Activated naive CD8-positive, alpha-beta T cell treated with anti-CD3 and anti-CD28 coated beads, Interleukin-2, amount 10 ng/mL, durations not matched to agents 7 days and 5 days (primary cell): ENCODE measurements at places on chromosomes 4 and X. TPM values are rescaled to one million over a fixed set of nuclear protein-coding genes. Genes with fewer than 3 reads are reported as not detected.
A peak's percentile ranks its signal among the peaks of the same experiment; 100 is the strongest.

- no peaks in the 10 kb centered on the region for H3K36me3 ChIP-seq
- H3K27ac ChIP-seq: no peak overlapping the region
- no peaks in the 10 kb centered on the region for H3K4me1 ChIP-seq
- no peak for DNase-seq
- no peak overlapping the region for H3K4me3 ChIP-seq
These were observed 467.0 kb downstream of the PCDH18 start for GRCh38 chr4:137065311-137065710.

DNA sequence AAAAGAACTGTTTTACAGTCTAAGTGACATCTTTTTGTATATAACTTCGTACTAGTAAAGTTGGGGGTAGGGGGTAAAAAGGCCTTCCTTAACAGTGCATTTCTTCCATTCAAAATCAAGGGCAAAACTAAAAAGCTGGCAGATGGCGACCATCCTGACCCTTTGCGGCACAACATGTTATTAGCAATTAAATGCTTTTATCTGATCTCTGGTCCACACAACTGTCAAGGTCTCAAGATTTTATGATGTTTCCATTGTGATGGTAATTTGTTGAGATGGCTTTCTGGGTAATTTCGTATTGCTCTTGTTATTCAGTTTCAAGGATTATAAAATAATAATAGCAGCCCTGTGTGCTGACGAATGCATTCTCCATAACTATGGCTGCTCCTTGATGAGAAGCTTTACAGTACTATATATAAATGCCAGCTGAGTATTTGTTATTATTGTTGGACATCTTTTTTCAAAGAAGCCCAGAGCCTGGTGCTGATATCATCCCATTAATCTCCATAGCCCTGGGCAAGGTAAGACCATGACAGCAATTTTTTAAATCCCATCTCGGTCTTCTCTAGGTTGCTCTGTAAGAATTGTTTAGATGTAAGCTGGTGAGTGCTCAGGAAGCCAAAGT is 89.5 kb downstream of the CBR4 start:
- DNase-seq: no peak
- H3K4me3 ChIP-seq: no peak overlapping the region
- no peak overlapping the region for H3K27ac ChIP-seq
- H3K36me3 ChIP-seq: no peaks in the 10 kb centered on the region

Gene SSX4B
- total RNA-seq: not detected

- no peak overlapping the region for H3K27ac ChIP-seq
- DNase-seq: no peak
- H3K4me3 ChIP-seq: no peak overlapping the region
- H3K36me3 ChIP-seq: no peaks in the 10 kb centered on the region
- H3K4me1 ChIP-seq: no peaks in the 10 kb centered on the region
- no peaks in the 10 kb centered on the region for H3K27me3 ChIP-seq
These were observed 126.5 kb downstream of the ARSF start for GRCh38 chrX:3167771-3168170.

Gene POF1B
- 0.11 TPM for total RNA-seq

DNA sequence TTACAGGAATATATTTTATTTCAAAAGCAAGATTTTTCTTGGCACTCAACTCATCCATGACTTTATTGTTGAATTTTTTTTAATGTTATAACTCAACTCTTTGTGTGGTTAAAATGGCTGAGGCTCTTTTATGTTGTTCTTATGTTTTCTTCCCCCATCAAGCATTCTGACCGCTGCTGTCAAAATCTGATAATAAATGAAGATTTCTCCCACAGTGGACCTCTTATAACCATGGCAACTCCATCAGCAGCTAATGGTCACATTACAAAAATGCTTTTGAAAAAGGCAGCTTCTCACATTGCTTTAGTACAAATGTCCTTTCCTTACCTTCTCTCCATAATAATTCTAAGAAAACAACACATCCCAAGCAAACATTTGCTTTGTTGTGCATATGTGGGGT is 96.0 kb upstream of the ATOH1 start:
- no peak for DNase-seq
- H3K4me3 ChIP-seq: no peak overlapping the region
- H3K27ac ChIP-seq: no peak overlapping the region
- no peaks in the 10 kb centered on the region for H3K36me3 ChIP-seq
- H3K27me3 ChIP-seq: no peaks in the 10 kb centered on the region

DNA sequence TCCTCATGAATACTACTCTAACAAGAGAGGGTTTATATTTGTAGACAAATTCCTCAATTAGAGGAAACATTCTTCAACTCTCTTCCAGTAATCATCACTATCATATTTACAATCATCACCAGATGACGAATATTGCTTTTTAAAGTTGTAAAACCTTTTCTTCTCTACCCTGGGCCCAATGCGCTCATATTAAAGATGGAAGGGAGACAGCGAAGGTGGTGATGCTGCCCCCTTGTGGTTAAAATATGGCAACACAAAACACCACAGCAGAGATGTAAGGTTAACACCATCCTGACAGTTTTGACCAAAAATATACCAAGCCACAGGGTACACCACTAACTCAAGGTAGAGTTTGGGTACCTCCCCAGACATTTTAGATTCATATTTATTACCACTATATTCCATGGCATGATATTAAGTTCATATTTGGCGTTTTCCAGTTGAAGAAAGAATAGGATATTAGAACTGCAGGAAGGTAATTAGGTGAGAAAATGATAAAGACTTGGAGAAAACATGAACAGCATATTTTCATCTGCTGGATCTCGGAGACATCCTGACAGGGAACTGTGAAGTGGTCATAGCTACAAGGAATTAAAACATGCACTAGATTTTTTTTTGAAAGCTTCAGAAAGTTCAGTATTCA is 72.8 kb downstream of the SLC9A7 start:
- H3K36me3 ChIP-seq: no peaks in the 10 kb centered on the region
- no peak overlapping the region for H3K27ac ChIP-seq
- no peaks in the 10 kb centered on the region for H3K27me3 ChIP-seq
- no peak overlapping the region for H3K4me3 ChIP-seq
- no peaks in the 10 kb centered on the region for H3K4me1 ChIP-seq
- DNase-seq: no peak

DNA sequence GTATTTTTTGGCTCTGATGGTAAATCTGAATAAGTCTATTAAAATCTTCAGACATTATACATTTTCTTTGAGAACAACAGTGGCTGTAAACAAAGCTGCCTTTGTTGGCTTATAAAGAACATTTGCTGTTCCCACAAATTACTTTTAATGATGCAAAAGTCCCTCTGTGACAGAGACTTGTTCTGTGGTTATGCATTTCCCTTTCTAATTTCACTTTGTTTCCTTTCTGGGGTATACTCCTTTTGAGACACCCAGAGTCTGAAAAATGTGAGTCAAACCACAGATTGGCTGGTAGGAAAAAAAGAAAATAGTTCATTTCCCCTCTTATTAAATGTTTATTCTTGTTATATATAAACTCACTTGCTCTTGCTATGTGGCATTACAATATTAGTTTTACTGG is 402.4 kb downstream of the PACRGL start:
- no peaks in the 10 kb centered on the region for H3K36me3 ChIP-seq
- no peaks in the 10 kb centered on the region for H3K4me1 ChIP-seq
- no peaks in the 10 kb centered on the region for H3K27me3 ChIP-seq
- no peak overlapping the region for H3K4me3 ChIP-seq
- DNase-seq: no peak

DNA sequence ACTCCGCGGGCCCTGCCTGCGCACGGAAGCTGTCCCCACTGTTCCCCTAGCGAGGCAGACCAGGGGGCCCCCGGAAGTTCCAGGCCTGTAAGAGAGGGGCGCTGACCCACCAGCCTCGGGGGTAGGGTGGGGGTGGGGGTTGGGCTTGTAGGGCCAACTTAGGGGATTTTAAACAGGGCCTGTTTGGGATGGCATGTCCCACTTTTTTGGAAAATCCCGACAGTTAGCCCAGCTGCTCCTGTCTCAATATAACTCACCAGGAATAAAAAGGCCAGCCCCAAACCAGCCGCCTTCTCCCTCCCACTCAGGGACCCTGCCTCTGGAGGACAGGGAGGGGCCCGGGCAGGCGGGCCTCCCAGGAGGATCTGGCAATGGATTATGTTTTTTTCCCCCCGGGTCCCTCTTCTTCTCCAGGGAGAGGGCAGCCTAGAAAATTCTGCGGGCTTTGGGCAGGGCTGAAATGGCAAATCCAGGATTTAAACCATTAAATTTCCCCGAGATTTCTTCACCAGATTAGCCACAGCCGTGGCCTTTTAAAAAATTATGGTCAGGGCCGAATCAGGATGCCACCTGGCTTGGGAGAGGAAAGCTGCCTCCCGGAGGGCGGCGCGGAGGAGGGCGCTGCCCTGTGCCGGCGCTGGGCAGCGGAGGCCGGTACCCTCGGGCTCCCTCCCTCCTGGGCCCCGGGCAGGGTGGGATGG is 957 bp downstream of the PPP2R2C start:
- no peaks in the 10 kb centered on the region for H3K36me3 ChIP-seq
- H3K27me3 ChIP-seq: peaks cover 58% of the 10 kb centered on the region
- peak; percentile 18 for DNase-seq
- no peak overlapping the region for H3K4me3 ChIP-seq
- H3K4me1 ChIP-seq: peaks cover 3% of the 10 kb centered on the region

- no peak overlapping the region for H3K4me3 ChIP-seq
- H3K36me3 ChIP-seq: peaks cover 5% of the 10 kb centered on the region
- H3K27me3 ChIP-seq: no peaks in the 10 kb centered on the region
- DNase-seq: no peak
These were observed 4.2 kb upstream of the MTMR1 start for GRCh38 chrX:150688911-150689451.

- no peak overlapping the region for H3K27ac ChIP-seq
- no peak for DNase-seq
- H3K4me3 ChIP-seq: no peak overlapping the region
- no peaks in the 10 kb centered on the region for H3K36me3 ChIP-seq
- H3K27me3 ChIP-seq: no peaks in the 10 kb centered on the region
- no peaks in the 10 kb centered on the region for H3K4me1 ChIP-seq
These were observed 576.5 kb upstream of the CPXCR1 start for GRCh38 chrX:88170553-88170952.

Gene RASGEF1B
- total RNA-seq: 8.2 TPM

- no peak overlapping the region for H3K27ac ChIP-seq
- H3K27me3 ChIP-seq: no peaks in the 10 kb centered on the region
- no peaks in the 10 kb centered on the region for H3K4me1 ChIP-seq
- DNase-seq: no peak
These were observed 350.4 kb downstream of the FSTL5 start for GRCh38 chr4:161813389-161813788.

DNA sequence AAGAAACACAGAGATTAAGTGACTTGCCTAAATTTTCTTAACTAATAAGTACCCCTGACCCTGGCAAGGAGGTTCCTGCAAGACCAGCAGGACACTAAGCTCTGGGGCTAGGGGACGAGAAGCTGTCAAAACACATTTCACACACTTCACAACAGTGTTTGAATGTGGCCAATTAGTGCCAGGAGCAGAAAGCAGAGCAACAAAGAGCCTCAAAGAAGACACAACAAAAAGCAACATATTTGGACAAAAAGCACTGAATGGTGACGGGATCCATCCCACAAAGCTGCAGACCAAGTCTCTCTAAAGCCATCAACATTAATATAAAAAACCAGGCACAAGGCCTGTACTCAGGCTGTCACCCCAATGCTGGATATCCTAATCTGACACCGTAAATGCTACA is 361.9 kb upstream of the RASGEF1B start:
- peaks cover 2% of the 10 kb centered on the region for H3K27me3 ChIP-seq
- no peaks in the 10 kb centered on the region for H3K4me1 ChIP-seq
- no peaks in the 10 kb centered on the region for H3K36me3 ChIP-seq
- H3K27ac ChIP-seq: no peak overlapping the region
- DNase-seq: no peak

Gene NAP1L2
- total RNA-seq: 5.5 TPM

GRCh38 chr4:140626661-140627376 is 58.1 kb upstream of the UCP1 start:
- no peaks in the 10 kb centered on the region for H3K4me1 ChIP-seq
- no peak overlapping the region for H3K4me3 ChIP-seq
- H3K27me3 ChIP-seq: peaks cover 12% of the 10 kb centered on the region
- H3K27ac ChIP-seq: no peak overlapping the region
- H3K36me3 ChIP-seq: no peaks in the 10 kb centered on the region
- no peak for DNase-seq

Gene TGIF2LX
- total RNA-seq: not detected

- H3K4me1 ChIP-seq: no peaks in the 10 kb centered on the region
- peaks cover 12% of the 10 kb centered on the region for H3K27me3 ChIP-seq
- H3K27ac ChIP-seq: no peak overlapping the region
These were observed 7.3 kb downstream of the TREX2 start for GRCh38 chrX:153438532-153438931.

Gene ZFP92
- total RNA-seq: 1.2 TPM

DNA sequence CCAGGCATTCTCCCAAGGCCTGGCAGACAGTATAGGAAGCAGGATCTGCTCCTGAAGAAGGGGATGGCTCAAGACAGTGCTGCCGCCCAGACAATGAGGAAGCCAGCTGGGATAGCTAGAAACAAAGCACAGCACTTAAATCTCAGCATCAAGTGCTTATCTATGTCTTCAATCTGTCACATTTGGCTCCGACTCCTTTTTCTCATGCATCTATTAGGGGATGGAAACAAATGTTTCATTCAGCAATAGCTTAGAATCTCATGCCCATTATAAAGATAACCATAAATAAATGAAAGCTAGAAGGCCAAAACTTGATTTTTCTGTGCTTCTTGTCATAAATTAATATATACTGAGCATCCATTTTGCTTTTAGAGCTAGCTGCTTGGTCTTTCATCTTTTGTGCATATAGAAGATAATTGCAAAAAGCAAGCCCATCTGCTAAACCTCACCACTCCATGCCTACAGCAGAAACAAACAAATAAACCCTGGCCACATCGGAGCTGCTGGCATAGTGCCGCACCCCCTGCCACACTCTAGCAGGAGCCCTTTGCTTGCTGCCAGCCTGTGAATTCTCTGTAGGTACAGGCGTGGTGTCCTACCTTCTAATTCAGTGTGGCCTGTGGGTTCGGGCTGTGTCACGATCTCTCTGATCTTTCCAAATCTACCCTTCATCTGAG is 75.9 kb downstream of the AASDH start:
- no peaks in the 10 kb centered on the region for H3K27me3 ChIP-seq
- H3K27ac ChIP-seq: no peak overlapping the region
- H3K4me1 ChIP-seq: peaks cover 1% of the 10 kb centered on the region
- H3K4me3 ChIP-seq: no peak overlapping the region

Gene REELD1
- total RNA-seq: 0.55 TPM

Gene PLXNA3
- 64.1 TPM for total RNA-seq

Gene SPANXD
- not detected for total RNA-seq

DNA sequence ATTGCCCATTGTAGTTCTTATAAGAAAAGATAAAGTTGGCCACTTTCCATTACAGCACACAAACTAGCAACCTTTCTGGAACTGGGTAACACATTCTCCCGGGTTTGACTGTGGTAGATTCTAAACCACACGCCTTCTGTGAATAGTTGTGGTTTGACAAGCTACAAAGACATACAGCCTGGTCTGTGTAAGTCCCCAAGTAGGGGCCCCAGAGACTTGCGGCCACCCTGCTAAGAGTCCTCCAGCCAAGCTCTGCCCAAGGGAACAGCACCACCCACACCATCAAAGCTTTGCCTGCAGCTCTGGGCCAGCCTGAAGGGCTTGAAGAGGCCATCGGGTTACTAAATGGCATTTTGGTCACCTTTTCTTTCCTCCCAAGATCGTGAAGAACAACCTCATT is 203.4 kb downstream of the MAML3 start:
- peaks cover 10% of the 10 kb centered on the region for H3K36me3 ChIP-seq
- H3K4me1 ChIP-seq: peaks cover 41% of the 10 kb centered on the region
- H3K4me3 ChIP-seq: peak overlapping the region; percentile 47
- H3K27ac ChIP-seq: peak overlapping the region; percentile 77
- peaks cover 6% of the 10 kb centered on the region for H3K27me3 ChIP-seq
